ENCODE measurements at places on chromosomes 6 and 20.

DNA sequence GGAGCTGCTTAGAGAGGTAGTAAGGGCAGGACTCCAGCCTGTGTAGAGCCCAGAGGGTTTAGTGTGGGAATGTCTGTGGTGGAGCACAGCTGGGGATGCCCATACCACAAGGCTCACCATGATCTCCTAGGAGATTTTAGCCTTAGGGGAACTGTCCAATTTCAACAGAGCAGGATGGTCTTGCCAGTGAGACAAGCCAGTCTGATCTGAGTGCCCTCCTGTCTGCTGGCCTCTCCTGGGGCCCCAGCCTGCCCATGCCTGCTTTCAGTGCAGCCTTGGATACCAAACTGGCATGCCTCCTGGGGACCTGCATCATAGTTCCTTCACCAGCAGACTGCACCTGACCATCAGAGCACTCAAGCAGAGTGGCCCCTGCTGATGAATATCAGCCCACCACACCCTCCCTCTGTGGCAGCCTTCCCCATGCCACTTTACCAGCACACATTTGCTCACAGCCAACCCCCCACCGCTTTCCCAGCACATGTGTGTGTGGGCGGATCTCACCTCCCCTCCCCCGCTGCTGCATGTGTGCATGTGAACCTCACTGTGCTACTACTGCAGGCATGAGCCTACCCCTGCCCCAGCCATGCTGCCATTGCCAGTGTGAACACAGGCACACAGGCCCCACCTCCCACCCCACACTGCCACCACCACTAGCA is 7.9 kb upstream of the TREM1 start:
- DNase-seq = no peak

- no peak for DNase-seq
Measured at GRCh38 chr6:149567945-149568585, 1.9 kb downstream of the GINM1 start.

DNA sequence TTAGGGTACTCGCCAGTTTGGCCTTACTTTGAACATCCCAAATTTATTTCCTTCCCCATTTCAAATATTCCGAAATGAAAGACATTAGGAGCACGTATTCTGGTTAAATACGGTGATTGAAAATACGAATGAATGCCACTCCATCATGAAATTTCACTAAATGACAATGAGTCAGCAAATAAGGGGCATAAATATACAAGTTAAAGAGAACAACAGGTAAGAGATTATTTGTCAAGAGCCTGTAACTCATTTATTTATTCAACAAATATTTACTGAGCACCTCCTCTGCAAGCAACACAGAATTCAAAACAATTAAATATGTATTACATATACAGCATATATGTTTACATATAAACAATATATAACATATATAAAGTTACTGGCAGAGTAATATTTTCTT is 44.8 kb downstream of the MYB start:
- DNase-seq = no peak

GRCh38 chr6:133544419-133544818 is 303.3 kb downstream of the EYA4 start:
- no peak for DNase-seq

GRCh38 chr6:145110109-145110508 is 625.2 kb downstream of the EPM2A start:
- no peak for DNase-seq

DNA sequence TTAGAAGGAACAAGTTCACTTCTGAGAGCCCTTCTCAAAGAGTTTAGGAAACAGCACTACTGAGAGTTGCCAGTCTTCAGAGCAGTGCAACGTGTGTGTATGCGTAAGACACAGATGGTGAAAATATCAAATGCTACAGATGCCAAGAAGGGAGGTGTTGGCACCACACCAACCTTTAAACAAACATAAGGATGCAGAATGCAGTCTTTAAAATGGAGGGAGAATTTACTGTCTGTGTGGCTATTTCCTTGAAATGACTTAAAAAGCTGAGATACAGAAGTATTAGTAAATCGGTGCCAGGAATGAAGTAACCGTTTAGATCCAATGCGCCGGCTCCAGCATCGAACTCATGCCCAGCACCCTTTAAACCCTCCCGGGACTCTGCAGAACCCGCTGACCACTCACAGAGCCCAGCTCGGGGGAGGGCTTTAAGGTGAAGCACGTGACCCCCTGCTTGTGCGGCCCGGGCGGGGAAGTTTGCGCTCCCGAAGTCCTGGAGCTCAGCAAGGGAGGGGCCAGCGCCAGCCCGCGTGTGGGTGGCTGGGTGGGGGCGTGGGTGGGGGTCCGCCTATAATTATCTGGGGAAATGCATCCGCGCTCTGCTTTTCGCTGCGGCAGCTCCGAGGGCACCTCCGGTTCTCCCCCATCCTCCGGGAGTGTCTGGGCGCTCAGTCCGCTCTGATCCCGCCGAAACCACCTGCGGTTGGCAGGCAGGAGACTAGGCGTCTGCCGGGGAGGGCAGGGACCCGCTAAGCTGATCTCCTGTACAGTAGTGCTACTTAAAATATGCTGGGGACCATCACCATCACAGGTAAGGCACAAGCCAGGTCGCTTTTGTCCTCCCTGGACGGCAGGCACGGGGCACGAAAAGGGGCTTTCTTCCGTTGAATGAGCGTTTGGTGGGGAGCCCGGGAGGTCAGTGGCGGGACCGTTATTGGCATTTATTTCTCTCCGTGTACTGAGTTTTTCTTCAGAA is 66.0 kb downstream of the ZBTB2 start:
- peak; percentile 62 for DNase-seq

- DNase-seq = no peak
Measured at GRCh38 chr6:165843121-165843520, 180.1 kb upstream of the PDE10A start.

DNA sequence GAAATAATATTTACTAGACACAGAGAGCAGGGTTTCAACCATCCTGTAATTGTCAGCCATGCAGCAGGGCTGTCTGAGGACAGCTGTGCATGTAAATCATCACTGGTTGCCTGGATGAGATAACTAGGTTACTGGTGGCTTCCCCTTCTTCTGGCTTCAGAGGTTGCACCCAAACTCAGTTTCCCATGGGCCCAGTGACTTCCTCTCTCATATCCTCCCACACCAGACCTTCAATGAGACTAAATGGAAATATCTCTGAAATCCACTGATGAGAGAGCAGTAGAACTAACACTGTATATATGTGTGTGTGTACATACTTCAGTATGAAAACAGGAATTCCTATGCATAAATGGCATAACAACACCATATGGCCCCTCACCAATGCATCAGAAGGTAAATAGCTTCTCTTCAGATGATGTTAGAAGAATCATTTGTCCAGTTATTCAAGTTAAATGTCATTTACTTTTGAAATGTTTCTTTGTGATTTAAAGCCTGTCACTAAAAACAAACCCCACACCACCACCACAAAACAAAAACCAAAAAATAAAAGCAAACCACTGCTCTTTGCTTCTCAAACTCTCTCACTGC is 51.0 kb upstream of the IL20RA start:
- DNase-seq = no peak

GRCh38 chr6:98579079-98579478 is 255.3 kb upstream of the POU3F2 start:
- peak; percentile 87 for DNase-seq

DNA sequence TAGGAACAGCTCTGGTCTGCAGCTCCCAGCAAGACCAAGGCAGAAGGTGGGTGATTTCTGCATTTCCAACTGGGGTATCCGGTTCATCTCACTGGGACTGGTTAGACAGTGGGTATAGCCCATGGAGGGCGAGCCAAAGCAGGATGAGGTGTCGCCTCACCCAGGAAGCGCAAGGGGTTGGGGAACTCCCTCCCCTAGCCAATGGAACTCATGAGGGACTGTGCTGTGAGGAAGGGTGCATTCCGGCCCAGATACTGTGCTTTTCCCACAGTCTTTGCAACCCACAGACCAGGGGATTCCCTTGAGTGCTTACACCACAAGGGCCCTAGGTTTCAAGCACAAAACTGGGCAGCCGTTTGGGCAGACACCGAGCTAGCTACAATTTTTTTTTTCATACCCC is 21.8 kb downstream of the HDDC2 start:
- DNase-seq = no peak

DNA sequence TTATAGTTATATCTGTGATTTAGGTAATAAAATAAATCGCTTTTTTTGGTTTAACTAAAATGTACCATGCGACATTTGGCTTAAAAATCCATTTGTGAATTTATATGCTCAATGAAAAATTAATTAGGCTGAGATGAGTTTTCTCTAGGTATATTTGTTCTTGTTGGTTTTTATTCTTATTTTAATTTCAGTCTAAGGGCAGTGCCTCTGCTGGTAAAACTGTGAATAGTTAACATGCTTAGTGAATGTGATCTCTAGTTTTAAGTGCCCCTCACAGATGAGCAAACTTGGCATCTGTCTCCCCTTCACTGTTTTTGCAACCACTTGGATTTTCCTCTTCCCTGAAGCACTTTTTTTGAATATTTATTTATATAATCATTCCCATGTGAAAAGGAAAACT is 822.7 kb downstream of the GRIK2 start:
- DNase-seq = no peak

DNA sequence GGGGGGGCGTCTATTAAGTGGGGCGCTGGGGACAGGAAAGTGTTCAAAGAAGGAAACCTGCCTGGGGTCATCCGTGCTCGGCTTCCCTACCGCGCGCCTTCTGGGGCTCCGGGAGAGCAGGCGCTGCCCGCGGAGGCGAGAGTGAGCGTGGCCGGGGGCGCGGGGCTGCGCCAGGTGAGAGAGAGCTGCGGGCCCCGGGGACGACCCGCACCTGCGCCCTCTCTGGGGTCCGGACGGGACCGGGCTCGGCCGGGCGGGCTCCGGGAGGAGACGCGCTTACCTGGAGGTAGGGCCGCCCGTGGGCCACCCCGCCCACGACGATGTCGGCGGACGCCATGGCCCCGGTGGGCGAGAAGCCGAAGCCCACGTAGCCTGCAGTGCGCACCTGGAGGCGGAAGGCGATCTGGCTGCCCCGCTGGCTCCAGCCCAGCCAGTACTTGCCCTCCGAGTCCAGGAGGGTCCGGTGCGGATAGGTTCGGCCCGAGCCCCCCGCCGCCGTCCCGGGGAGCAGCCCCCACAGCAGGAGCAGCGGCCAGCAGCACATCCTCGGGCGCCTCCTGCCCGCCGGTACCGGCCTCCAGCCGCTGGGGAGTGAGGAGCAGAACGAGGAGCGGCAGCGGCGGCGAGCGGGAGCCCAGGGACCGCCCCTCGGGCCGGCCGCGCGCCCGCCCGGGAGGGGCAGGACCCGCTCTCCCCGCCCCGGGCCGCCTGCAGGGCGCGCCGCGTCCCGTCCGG is at the start of gene MOXD1:
Gene MOXD1 (minus strand): TSS at position 593 of the 735 bp plus-strand sequence. CDS start 49 bp downstream, at position 544.
- DNase-seq = peak; percentile 66

DNA sequence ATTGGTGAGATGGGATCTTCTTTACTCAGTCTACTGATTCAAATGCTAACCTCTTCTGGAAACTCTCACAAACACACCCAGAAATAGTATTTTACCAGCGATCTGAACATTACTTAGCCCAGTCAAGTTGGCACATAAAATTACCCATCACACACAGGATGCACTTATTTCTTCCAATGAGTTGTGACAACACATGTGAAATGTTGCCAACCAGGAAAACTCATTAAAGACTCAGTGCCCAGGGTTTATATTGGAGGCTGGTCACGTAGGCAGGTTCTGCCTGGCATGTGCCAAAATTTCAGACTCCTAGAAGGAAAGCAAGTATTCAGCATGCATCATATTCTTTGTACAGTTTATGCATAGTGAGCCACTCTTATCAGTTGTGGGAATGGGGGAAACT is 443.3 kb downstream of the EPM2A start:
- no peak for DNase-seq

DNA sequence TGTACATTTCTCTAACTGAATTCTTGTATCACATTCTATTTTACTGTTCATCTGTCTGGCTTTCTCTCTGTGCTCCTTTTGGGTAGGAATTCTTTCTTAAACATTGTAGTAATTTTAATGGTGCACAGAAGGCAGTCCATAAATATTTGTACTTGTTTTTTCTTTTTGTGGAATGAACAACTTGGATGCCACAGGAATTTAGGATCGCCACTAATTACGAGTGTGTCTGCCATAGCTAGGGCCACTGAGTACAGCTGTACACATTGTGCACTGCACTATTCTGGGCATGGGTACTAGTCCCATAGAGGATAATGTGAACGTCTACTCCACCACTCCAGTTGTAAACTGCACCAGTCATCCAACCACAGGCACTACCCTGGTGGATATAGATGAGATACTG is 39.3 kb upstream of the TMEM200A start:
- DNase-seq = peak; percentile 37

GRCh38 chr20:36152261-36152660 is 2.3 kb upstream of the EPB41L1 start:
- DNase-seq = no peak

DNA sequence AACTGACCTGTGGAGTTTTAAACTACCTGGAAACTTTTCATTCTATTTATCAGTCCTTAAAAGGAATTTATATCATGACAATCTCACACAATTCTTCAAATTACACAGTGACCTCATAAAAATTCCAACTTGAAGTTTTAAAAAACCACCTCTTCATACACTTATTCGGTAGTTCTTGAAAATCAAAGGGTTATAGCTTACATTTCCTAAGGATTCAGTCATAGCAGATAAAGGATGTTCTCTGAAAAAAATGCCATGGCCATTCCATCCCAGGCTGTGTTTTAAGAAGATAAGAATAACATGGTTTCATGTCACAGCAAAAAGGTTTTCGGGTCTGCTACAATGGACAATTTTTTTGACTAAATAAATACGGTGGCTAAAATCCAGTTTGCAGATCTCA is 41.2 kb downstream of the GOPC start:
- DNase-seq = peak; percentile 18
